ENCODE measurements at places on chromosomes 6 and 20.

GRCh38 chr6:137056121-137056880, 11.5 kb upstream of the IL20RA start:
- DNase-seq = no peak

DNA sequence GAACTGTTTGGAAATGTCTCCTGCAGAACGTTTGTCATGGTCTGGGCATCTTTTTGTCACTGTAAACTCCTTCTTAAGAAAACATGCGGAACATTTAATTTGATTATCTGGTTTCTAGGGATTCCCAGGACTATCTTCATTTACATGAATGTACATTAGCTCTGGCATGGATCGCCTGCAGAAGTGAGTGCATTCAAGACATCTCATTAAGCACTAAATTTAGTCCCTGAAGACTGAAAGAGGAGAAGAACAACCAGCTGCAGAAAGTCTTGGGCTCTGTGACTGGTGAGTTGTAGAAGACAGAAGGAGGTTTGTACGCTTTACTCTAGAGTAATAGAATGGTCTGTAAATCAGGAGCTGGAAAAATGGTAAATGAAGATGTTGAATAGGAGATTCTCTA, 540.7 kb downstream of the BCKDHB start:
- DNase-seq = no peak

DNA sequence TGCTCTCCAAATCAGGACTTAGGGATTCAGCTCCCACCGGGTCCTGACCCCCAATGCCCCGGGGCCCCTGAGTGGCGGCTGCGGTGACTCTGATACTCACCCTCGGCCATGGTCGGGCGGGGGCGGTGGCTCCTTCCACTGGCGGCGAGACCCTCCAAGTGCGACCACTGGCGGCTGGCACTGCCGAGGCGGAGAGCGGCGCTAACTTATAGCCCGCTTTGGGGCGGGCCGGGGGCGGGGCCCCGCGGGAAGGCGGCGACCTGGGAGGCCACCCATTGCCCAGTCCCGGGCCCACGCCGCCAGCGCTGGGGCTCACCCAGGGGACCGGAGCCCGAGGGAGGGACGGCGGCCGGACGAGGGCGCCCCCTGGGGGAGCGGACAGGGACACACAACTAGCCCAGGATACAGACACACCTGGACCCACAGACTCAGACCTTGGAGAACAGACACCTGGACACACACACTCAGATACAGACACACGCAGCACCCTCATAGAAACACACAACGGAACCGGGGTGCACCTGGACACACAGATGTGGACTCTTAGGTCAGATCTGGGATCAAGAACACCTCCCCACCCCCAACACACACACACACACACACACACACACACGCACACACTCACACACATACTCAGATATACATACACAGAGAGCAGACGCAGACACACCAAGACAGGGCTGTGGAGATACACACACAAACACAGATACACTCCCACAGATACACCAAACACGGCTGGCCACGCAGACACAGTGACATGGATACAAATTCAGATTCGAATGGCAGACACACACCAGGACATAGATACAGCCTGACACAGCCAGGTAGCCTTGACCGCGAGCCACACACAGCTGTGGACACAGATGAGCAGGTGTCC, at the start of gene TGM2:
Gene TGM2 (minus strand): TSS at position 182 of the 877 bp plus-strand sequence. CDS start 72 bp downstream, at position 110.
- DNase-seq = peak; percentile 92

- DNase-seq = no peak
Observed at GRCh38 chr6:110033101-110033500, 55.0 kb downstream of the GPR6 start.

DNA sequence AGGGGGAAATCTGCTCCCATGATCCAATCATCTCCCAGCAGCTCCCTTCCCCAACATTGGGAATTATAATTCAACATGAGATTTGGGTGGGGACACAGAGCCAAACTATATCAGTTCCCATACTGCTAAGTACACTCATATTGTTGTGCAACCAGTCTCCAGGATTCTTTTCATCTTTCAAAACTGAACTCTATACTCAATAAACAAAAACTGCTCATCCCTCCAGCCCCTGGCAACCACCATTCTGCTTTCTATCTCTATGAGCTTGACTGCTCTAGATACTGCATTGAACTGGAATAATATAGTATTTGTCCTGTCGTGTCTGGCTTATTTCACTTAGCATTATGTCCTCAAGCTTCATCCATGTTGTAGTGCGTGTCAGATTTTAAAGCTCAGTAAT, 42.9 kb downstream of the STX11 start:
- DNase-seq = no peak

GRCh38 chr20:5735845-5736510, 14.2 kb upstream of the SHLD1 start:
- DNase-seq = no peak

DNA sequence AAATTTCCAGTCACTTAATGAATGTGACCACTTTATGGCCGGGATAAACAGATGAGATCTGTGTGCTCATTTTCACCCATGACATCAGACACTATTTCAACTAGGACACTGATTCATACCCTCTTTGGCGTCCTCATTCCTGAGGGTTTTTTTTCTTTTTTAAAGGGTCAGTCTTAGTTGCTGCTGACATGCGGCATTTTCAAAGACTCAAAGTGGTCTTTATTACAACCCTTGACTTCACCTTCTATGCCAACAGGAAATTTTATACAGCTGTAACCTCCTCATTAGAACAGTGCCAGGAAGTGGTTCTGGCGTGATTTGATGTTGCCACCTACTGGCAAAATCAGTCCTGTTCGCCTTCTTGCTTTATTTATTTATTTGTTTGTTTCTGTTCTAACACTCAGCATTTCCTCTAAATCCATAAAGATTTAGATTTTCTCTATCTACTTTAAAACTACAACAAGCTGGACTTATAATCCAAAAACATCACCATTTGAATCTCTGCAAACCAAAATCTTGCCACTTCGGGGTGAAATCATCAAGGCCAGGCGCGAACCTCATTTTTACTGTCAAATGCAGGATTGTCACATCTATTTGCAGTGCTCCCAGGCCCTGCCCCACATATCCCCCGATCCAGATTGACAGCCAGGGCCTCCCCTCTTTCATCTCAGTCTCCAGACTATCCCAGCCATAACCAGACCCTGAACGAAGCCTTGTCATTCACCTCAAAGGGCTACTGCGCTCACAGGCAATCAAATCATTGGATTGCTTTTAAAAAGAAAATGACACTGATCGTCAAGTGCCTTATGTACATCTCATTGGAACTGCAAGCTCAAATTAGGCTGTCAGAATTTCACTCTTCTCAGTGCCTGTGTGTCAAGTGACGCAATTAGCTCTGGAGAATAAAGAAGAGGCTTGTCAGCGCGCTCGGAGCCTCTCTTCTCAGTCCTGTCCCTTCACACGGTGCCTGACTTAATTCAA, 77.5 kb downstream of the C6orf118 start:
- DNase-seq = peak; percentile 37

GRCh38 chr6:4655196-4656025, 120.8 kb upstream of the CDYL start:
- DNase-seq = no peak
